ENCODE measurements at places on chromosomes 2 and 18.

GRCh38 chr2:80968450-80968849 is 663.9 kb upstream of the LRRTM1 start:
- no peak for DNase-seq

DNA sequence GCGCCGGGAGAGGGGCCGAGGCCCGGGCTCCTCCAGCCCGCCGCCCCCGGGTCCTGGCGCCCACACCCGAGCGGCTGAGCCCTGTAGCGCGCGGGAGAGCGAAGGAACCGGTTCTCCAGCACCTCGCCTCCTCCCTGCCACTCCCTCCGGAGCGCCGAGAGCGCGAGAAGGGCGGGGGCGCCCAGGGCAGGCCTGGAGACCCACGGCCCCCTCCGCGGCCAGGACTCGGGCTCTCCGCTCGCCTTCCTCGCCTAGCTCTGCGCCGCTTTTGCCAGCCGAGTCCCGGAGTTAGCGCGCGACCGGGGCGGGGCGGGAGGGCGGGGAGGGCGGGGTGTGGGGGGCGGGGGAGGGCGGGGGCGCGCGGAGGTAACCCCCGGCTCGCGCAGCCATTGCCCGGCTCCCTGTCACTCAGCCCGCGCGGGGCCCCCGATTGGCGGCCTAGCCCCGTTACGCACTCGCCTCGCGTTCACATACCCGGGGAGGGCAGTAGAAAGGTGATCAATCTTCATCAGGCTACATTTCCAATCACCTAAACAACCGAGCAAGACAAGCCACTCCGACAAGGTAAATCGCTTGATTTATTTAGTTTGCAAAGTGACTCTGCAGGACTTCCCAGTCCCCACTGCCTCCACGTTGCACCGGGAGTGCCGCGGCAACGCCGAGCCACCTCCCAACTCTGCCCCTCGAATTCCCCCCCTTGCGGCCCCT is at the start of gene OTX1:
Gene OTX1, plus strand, starts transcription at position 497 of the 708 bp plus-strand sequence. CDS start 2,161 bp downstream, outside the sequence.
- peak; percentile 50 for DNase-seq

DNA sequence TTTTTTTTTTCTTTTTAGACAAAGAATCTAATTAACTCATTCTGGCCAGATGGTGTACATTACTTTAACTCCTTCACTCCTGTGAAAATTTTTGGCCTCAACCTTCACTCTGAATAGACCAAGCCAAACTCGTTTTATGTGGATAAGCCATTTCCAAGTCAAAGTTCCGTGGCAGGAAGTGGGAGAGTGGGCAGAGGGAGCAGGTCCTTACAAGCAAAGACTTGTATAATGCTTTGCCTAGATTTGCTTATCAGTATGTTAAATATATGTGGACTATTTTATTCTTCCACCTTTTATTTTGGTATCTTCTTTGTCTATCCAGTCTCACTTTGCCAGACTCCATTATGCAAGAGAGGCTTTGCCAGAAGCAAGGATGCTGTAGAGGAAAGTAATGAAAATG is 178.1 kb upstream of the TNP1 start:
- no peak for DNase-seq

- no peak for DNase-seq
These were observed 238.2 kb downstream of the GCA start for GRCh38 chr2:162581959-162582798.

DNA sequence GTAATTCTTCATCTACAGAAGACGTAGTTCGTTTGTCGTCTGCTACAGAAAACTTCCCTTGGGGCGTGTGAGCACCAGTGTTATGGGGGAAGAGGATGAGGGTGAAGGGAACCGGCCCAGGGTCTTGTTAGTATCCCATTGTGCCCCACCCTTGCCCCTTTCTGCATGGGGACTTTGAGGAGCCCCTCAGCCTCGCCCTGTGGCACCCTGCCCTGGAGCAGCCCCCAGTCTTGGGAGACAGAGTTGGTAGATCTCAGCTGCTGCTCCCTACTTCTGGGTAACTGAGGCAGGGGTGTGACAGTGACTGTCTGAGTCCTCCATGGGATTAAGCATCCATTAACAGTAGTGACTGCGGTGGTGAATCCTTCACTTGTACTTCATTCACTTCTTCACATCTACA is 50.1 kb downstream of the RNF144A start:
- DNase-seq, result no peak

DNA sequence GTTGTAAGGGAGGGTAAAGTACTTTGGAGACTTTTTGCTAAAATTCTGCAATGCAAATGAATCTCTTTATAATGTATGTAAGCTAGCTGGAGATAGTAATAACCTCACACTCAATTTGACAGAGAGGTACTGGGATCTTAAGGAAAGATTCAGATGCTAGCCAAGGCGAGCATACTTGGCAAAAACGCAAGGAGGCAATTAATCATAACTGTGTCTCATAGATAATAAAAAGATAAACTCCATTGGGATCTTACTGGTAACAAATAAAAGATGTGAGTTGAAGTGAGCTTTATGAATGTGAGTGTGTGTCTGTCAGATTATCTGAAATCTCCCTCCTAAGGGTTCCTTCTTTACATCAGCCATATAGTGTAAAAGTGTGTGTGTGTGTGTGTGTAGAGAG is 533.0 kb downstream of the TMX3 start:
- no peak for DNase-seq

DNA sequence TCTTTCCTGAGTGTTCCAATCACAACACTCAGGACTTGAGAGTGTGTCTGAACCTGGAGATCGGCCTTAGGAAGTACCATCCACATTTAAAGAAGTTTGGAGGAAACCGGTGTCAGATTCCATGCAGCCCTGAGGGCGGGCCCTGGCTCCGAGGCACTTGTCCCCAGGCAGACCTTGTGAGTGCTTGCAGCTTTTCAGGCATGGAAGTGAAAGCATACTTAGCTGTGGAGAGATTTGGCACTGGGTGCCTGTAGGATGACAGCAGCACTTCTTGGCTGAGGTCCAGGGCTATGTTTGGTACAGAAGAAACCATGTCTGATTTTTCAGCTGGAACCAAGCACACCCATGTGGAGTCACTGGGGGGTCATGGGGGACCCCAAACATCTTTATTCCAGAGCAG is 230.8 kb downstream of the SEPTIN10 start:
- no peak for DNase-seq

GRCh38 chr18:3058328-3059191 is 45.6 kb upstream of the LPIN2 start:
- no peak for DNase-seq

DNA sequence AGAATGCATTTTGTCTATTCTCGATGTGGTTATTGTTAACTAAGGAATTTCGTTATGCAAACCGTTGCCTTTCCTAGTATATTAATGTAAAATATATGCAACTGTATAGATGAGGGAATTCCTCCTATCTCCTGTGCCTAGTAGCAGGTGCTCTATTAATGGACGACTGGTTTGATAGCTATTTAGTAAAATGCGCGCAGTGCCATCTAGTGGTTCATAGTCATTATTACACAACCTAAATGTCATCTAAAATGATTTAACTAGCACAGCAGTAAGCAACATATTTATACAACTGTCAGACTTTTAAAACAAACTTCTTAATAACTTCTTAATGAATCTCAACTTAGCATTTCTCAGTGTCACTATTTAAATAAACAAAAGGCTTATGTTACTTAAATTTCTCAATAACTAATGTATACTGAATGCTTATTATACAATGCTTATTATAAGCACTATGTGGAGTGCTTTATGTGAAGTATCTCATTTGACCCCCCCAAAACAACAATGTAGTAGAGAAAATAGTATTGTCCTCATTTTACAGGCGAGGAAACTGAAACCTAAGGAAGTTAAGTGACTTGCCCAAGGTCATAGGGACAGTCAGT is 77.9 kb downstream of the DTNA start:
- DNase-seq, result no peak

DNA sequence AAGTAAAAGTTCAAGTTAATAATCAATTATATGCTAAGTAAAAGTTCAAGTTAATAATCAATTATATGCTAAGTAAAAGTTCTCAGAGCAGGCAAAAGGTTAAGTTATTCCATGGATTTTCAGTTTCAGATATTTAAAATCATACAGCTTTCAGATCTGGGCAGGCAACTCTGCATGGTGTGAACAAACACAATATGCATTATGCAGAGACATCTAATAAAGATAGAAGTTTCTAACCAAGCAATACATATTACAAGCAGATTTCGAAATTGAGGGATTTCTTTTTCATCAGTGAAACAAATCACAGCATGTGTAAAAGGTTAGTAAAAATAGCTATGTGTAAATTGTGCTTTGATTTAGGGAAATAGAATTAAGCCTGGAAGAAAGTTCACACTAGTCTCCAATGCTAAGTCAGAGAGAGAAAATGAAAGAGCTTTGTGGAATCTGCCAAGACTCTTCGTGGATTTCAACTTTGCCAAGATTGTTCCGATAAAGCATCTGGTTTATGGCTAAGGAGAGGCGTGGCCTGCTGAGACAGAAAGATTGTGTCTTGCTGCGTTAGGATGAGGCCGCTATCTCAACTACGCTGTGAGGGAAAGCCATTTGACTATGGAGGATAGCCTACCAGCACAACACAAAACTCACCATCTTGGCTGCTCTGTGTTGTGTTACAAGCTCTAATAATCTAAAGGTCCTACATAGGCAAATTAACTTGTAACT is 60.1 kb upstream of the SLC16A14 start:
- no peak for DNase-seq

GRCh38 chr2:20129331-20130159 is 78.1 kb upstream of the LAPTM4A start:
- no peak for DNase-seq

GRCh38 chr2:159226608-159227385 is 59.7 kb downstream of the WDSUB1 start:
- no peak for DNase-seq

- no peak for DNase-seq
These were observed 65.6 kb upstream of the REV1 start for GRCh38 chr2:99555404-99555803.

GRCh38 chr2:202541137-202541536 is 93.6 kb upstream of the FAM117B start:
- DNase-seq, result no peak

DNA sequence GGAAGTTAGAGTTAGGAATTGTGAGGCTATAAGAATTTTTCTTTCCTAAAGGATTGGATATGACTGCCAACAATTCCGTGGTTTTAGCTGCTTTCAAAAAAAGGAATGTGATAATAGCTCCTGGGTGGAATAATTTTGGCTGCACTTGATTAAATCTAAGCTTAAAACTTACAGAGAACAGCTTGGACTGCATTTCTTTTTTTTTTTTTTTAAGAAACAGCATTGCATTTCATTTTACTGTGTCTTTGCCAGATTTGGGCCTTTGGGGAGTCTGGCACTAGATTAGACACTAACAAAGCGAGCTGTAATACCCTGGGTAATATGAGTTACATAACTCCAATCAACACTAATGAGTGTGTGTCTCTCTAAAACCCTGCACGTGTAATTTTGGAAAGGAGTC is 37.8 kb upstream of the ZNF397 start:
- no peak for DNase-seq

DNA sequence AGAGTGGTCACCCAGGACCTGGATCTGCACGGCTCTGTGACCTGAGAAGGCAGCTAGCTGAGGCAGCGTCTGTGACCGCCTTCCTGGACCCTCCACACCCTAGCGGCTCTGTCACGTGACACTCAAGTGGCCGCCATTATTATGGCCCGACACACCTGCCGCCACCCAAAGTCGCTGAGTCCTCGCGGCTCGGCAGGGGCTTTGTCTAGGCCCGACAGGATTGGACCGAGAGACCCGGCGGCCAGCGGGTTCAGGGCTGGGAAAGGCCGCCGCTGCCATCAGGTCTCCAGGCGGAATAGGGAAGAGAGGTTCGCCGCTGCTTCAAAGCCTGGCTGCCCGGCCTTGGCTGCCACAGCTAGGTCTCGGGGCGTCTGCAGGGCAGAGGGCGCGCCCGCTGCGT is 1162.5 kb upstream of the LRRTM1 start:
- no peak for DNase-seq

DNA sequence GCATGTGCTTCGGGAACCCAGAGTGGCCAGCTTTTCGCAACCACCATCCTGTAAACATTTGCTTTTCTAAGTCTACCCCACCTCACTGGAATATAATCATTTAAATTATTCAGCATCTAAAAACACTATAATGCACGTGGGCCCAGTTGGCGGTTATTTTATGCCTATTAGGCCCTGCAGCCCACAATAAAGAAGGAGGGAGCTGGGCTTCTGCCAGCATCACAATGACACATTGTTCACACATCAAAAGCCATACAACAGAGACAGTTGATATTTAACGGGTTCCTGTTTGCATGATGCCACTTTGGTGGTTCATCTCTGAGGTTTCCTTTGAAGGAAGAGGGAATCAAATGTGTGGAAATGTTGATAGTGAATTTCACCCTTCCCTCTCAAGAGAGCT is 916.0 kb upstream of the CELF4 start:
- no peak for DNase-seq

GRCh38 chr2:38533757-38534545 is 68.8 kb downstream of the HNRNPLL start:
- DNase-seq, result no peak

DNA sequence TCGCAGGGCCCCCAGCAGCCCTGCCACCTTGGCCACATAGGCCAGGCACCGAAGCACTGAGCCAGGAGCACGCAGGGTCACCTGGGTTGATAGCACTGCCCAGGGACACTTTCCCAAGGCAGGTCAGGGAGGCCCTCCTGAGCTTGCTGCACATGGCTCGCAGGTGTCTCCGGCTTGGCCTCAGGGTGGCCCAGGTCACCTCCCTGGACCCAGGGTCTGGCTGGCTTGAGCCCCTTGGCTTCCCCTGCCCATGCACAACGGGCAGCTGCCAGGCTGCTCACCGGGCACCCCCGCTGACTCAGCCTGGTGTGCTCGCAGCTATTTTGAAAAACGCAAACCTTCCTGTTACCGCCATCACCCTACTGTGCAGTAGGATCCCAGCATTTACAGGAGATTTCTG is 502.3 kb downstream of the EIPR1 start:
- no peak for DNase-seq

GRCh38 chr2:74424139-74424992 is 2.8 kb downstream of the WDR54 start:
- DNase-seq, result no peak

- no peak for DNase-seq
These were observed 11.7 kb downstream of the YIPF4 start for GRCh38 chr2:32289165-32289999.

DNA sequence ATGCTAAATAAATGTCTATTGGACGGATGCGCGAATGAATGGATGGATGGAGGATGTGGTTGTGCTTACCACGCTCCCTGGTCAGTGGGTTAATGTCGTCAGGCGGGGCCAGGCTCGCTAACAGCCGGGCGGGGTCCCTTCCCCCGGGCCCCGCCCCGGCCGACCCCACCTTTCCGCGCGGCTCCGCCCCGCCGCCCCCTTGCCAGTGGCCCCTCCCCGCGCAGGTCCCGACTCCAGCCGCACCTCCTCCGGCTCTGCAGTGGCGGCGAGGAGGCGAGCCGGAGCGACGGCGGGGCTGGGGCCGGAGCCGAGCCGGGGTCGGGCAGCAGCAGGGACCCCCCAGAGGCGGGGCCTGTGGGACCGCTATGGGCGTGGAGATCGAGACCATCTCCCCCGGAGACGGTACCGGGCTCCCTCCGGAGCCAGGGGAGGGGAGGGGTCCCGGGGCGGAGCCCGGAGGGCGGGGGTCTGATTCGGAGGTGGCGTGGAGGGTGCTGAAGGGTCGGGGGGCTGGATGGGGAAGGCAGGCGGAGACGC is at the start of gene FKBP1B:
Gene FKBP1B, plus strand, starts transcription at position 257 of the 537 bp plus-strand sequence. Its CDS starts 109 bp downstream, at position 366.
- DNase-seq, result peak; percentile 15
